ENCODE measurements at places on chromosomes 11 and 22.

GRCh38 chr11:1773994-1774550 is 10.3 kb upstream of the CTSD start:
- no peak for DNase-seq

DNA sequence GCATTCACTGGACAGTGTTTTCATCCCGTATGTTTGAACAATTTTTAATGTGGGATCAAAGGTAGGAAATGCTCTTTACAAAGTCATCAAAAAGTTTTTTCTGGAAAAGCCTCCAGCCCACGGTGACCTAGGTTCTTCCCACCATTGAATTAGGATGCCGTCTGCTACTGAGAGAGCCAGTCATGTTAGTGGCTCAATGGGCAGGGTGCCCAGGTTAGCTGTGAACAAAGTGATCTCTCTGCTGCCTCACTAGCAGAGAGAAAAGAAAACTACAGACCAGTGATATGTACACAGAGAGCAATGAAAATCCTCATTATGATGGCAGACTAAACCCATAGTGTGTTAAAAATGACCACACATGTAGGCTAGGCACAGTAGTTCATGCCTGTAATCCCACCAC is 32.4 kb downstream of the KCNQ1 start:
- peak; percentile 73 for DNase-seq

GRCh38 chr11:7575841-7576725 is 62.3 kb downstream of the PPFIBP2 start:
- no peak for DNase-seq

DNA sequence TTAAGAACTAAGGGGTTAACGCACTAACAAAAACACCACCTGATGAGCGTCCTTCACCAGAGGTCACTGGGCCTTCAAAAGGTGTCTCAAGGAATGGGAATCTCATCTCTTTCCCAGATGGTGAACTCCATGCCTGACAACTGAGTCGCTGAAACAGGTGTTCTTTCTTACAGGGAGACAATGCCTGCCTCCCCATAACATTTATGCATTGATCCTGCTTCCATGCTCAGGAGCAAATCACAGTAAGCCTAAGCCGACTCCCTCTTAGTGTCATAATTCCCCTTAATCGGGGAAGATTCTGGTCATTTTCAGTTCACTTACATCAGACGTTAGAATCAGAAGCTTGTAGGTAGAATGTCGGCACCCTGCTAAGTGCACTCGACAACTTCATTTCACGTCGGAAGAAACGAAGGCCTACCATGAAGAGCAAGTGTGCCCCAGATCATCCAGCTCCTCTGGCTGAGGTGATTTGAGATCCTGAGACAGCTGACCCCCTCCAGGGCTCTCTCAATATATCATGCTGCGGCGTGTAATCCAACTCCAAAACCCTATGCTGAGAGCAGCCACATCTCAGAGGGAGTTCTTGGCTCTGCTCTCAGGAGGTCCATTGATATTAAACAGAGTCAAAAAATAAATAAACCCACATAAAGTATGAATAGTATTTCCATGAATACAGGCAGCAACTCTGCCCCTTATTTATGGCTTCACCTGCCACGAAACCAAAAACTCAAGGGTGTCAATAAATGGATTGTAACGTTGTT is 163.1 kb downstream of the LARGE1 start:
- DNase-seq: no peak

DNA sequence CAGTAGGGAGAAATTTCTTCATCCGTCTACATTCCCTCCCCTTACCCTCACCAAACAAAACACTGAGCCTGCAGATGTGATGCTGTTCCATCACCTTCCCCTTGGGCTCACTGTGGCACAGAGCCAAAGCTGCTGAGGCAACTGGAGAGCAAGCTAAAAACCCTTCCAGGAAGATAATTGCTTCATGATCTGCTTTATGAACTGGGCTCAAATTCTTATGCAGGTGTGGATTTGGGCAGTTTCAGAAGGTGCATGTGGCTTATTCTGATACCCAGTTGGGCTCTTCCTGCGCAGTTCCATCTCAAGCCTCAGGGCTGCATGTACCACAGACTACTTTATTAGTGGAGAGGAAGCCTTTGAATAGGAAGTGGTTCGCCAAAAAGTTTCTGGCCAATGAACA is 58.3 kb downstream of the AAMDC start:
- peak; percentile 59 for DNase-seq

- DNase-seq: no peak
Observed at GRCh38 chr11:58027341-58027740, 3.4 kb upstream of the OR6Q1 start.

GRCh38 chr11:77558380-77558779 is 31.4 kb upstream of the AQP11 start:
- DNase-seq: no peak

GRCh38 chr22:23800297-23801237 is 13.8 kb downstream of the SMARCB1 start:
- no peak for DNase-seq

- DNase-seq: no peak
Observed at GRCh38 chr11:100816823-100817222, 129.7 kb downstream of the ARHGAP42 start.

DNA sequence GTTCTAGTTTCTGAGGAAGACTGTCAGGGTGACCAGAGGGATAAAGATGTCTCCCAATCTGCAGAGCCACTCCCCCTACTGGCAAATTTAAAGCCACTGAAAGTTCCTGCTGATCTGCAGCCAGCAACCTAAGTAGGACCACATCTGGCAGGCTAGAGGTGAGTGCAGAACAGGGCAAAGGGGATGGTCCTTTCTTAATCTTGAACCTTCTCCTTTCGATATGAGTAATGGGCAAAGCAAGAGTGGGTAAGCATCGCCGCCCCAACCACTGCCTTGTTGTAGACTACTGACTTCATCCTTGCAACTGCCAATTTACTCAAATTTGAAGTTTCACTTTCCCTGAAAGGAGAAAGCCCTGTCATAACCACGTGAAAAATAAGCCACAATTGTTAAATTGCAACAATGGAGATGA is 30.7 kb downstream of the SCUBE2 start:
- DNase-seq: peak; percentile 10

DNA sequence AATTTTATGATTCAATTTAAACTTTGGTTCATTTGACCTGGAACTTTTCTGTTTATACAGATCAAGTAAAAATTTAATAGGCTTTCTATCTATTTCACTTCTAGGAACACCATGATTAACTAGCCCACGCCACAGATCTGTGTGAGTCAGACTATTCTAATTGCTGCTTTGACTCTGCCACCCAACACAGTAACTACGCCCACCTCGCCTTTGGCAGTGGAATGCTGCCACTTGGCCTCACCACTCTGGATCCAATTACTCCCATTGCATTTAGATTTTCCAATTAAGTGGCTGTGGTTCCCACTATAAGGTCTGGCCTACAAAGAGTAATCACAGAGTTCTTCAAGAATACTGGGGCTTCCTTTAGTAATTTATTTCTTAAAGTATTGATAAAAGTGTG is 46.6 kb upstream of the LIN7C start:
- DNase-seq: no peak

DNA sequence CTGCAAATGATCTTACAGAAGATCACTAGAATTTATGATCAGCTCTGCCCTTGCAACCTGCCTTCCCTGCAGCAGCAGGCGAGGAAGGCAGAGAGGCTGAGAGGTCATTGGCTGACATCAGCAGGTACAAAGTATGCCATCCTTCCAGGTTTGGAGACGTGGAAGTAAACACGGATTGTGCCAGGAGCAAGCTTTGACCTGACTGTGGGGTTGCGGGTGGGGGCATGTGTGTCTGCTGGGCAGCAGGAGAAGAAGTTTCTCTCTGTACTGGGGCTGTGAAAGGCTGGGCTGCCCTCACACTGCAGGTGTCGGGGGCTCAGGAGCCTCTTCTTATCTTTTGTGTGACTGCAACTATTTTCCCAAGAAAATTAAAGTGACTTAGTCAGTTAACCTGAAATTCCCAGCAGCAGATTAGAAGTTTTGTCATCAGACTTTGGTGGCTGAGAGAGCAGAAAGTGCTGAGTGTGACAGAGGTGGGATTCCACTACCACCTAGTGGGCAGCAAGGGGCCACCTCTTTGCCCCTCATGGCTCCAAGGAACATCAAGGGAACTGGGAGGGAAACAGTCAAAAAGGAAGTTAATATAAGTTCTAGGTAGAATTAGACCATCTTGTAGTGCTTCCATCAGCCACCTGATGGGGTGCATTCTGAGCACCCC is 565.9 kb downstream of the ETS1 start:
- no peak for DNase-seq

GRCh38 chr22:40368836-40369235 is 1.6 kb upstream of the SGSM3 start:
- DNase-seq: no peak

GRCh38 chr22:37196539-37197450 is 8.7 kb upstream of the C1QTNF6 start:
- peak; percentile 95 for DNase-seq

- DNase-seq: no peak
Observed at GRCh38 chr22:23769321-23769965, 1.7 kb upstream of the CHCHD10 start.

- no peak for DNase-seq
Observed at GRCh38 chr11:129455101-129455500, 79.5 kb downstream of the BARX2 start.

DNA sequence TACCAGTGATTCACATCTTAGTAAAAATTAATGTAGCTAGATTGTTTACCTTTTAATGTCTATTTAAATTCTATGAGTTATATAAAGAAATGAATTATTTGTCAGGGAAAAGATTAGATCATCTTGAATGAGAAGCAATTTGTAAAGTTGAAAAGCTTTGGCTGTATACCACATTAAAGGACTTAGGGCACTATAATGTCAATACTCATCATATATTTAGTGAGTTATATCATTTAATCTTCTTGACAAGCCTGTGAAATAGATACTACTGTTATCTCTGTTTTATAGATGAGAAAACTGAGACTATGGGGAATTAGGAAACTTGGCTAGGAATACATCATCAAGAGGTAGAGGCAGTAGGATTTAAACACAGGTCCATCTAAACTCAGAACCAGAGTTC is 160.1 kb downstream of the GUCY1A2 start:
- no peak for DNase-seq

DNA sequence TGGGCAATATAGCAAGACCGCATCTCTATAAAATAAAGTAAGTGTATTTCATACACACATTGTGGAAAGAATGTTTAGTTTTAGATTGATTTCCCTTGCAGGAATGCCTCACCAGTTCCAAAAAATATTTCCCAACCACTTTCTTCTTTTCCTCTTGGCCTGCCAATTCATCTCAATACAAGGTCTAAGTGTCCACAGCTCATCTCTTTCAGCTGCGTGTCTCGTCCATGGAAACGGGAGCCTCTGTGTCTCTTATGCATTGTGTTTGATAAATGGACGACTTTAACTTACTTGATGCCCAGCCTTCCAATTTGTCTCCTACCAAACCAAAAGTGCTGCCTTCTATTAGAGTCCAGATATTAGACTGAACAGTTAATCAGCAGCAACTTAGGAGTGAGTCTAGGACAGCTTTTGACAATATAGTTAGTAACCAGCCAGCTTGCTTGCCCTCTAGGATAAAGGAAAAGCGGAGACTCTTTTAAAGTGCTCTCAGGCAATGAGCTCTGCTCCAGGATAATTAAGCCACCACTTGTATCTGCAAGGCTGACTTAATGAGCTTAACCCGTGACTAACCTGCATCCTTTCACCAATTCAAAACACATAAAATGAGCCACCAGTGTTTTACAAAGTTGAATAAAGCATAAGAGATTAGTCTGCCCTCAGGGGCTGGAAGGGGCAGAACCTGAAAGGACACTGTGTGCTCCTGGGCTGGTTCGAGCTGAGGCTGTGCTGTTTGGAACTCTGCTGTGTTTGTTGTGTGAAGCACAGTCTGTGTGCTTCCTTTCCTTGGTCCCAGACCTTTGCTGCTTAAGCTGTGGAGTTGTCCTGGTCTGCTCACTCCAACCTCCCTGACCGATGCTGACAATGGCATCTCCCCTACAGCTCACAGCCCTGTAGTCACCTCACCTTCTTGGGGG is 27.5 kb downstream of the FBXO7 start:
- DNase-seq: no peak

DNA sequence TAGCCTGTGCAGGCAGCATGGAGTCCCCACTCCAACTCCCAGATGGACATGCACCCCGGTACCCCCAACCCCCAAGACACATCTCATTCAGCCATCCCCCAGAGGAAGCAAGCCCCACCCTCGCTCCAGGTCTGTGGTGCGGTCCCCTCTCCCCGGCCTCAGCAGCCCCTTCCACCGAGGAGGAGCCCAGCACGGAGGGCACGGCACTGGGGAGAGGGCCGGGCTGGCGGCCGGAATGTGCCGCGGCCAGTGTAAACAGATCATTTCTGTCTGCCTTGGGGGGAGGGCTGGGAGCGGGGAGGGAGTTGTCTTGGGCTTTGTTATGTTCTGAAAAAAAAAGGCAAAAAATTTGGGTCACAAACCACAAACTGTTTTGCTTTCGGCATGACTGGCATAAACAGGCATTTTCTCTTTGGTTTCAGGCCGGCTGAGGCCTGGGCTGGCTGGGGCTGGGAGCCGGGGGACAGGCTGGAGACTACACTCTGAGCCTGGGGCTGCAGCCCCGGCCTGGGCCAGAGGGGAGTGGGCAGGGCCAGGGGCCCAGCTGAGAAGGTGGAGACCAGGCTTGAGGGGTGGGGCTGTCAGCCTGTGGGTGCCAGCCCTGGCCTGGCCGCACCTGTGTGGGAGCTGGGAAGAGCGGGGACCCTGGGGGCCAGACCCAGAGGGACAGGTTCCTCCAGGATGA is 16.8 kb downstream of the IGF2 start:
- no peak for DNase-seq

DNA sequence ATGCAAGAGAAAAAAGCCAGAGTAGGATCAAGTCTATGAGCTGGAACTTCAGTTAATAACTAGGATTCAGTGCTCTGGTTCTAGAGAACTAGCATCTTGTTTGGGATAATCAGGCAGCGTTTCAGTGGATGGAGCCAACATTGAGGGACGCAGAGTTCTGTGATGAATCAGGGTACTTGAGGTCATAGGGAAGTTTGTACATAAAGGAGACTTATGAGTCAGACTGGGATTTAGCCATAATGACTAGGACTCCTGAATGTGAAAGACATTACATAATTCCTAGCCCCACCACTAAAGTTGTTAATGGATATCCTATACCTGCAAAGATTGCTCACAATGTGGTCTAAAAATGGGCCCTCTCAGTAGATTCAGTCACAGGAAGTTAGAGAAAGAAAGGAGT is 6.8 kb downstream of the SLN start:
- DNase-seq: no peak

GRCh38 chr11:33471541-33471940 is 214.4 kb downstream of the HIPK3 start:
- no peak for DNase-seq

All from adrenal gland (tissue), 19 donors.